ENCODE measurements at places on chromosomes 12 and 14.

DNA sequence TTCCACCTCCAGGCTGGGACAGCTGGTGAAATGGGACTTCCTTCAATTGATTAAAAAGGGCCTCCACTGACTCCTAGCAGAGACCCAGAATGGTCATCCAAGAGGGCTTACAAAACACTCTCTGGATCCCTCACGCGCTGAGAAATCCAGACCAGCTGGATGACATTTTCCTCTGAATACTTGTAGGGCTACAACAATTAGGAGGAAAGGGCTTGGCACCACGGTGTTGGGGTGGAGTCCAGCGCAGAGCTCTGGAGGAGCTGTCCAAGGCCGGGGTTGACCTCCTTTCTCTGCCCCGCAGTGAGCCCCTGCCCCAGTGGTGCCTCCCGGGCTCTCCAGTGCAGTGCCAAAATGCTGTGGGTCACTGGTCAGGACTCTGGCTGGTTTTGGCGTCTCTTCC lies 189.0 kb upstream of the CCND2 start:
- DNase-seq: no peak

- DNase-seq: no peak
These were observed 139.2 kb downstream of the KICS2 start for GRCh38 chr12:64082866-64083268.

GRCh38 chr12:31558521-31558920 lies 32.4 kb downstream of the DENND5B start:
- no peak for DNase-seq

DNA sequence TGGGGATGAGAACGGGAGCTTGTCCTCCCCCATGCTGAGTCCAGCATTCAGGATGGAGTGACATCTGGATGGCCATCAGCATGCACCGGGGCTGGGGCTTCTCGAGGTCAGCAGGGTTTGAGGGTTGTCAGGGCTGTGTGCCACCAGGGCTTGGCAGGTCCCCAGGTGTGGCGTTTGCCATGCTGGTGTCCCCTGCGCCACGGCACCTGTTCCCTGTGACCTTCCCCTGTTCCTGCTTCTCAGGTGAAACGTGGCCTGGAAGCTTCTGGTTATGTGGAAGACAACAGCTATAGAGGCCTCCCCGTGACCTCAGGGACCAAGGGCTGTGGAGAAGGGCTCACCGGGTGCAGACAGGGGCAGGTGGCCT lies 152.4 kb downstream of the KIF26A start:
- no peak for DNase-seq

DNA sequence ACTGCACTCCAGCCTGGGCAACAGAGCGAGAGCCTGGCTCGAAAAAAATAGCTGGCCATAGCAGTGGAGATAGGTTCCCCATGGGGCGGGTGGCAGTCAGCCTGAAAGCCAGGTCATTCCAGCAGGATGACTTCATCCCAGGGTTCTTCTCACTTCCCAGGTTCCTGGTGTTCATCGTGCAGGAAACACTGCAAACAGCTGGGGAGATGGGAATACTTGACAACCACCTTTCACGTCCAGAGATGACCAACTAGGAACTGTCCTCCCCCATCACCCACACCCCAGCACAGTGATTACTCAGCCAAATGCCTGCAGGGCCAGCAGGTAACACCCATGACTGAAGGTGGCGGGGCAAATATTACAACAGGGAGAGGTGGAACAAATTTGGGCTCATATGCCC lies 1.7 kb downstream of the VSIG10 start:
- DNase-seq: no peak
